H1 (cell line): ENCODE measurements at places on chromosomes 2 and 18.
A peak's percentile ranks its signal among the peaks of the same experiment; 100 is the strongest.

DNA sequence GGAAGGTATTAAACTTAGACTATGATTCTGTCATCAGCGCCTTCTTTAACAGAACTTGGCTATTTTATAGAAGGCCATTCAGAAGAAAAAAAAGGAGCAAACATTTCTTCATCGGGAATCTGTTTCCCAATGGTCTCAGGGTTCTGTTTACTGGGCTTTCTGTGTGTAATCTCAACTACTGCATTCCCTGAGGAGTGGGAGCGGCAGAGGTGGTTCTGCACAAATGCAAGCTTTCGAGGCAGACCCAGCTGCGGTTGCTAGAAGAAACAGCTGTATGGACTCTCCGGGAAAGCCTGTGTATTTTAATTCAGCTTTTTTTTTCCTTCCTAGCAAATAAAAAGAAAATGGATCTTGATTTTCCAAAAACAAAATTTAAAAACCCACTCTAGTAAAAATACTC, 250.7 kb downstream of the NAPG start:
- no peak overlapping the region for H3K27ac ChIP-seq
- H3K27me3 ChIP-seq: no peaks in the 10 kb centered on the region
- no peak overlapping the region for H3K4me3 ChIP-seq
- no peaks in the 10 kb centered on the region for H3K36me3 ChIP-seq
- H3K4me1 ChIP-seq: no peaks in the 10 kb centered on the region
- DNase-seq: no peak

DNA sequence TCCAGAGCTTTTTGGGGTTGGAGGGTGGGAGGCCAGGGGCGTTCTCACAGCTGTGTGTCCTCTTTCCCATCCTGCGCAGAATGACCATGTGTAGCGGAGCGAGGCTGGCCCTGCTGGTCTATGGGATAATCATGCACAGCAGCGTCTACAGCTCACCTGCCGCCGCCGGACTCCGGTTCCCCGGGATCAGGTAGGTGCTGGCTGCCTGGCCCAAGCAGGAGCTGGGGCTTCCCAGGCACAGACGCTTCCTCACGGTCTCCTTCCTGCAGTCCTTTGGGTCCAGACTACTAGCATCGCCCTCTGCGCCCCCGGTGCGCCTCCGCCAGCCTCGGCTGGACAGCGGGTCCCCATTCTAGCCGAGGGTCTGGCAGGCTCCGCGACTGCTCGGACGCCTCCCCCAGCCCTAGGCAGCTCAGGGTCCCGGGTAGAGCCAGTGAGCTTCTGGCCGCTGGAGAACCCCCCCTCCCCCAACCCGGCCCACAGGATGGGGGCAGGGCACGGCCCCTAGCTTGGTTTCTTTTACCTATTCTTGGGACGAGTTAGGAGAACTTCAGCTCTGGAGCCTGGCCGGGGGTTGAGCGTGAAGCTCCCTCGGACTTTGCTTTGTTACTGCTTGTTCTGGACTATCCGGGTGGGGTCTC, 756 bp downstream of the ADCYAP1 start:
- no peak for DNase-seq
- no peak overlapping the region for H3K27ac ChIP-seq
- H3K4me3 ChIP-seq: peak overlapping the region; percentile 68
- H3K4me1 ChIP-seq: peaks cover 3% of the 10 kb centered on the region
- H3K27me3 ChIP-seq: peaks cover 96% of the 10 kb centered on the region

DNA sequence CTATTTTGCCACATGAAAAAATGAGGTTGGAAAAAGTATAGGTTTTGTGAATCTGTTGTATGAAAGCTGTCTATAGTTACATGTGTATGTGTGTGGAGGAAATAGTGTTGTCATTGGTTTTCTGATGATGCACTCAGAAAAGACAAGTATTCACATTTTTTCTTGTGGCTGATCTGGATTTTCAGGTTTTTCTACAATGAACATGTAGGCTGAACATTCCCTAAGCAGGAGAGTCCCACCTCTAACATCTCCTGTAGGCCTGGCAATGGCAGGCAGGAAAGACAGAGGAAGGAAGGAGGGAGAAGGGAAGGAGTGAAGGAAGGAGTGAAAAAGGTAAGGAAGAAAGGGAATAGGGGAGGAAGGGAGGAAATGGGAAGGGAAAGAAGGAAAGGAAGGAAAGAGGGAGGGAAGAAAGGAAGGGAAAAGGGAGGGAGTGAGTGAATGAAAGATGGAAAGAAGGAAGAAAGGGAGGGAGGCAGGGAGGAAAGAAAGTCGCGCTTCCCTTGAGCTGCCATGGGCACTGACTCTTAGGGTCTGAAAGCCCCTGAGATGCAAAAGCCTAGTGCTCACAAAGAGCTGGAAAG, 495 bp upstream of the IL36RN start:
- H3K4me1 ChIP-seq: no peaks in the 10 kb centered on the region
- no peaks in the 10 kb centered on the region for H3K27me3 ChIP-seq
- no peak overlapping the region for H3K4me3 ChIP-seq
- no peak overlapping the region for H3K27ac ChIP-seq
- no peaks in the 10 kb centered on the region for H3K36me3 ChIP-seq

DNA sequence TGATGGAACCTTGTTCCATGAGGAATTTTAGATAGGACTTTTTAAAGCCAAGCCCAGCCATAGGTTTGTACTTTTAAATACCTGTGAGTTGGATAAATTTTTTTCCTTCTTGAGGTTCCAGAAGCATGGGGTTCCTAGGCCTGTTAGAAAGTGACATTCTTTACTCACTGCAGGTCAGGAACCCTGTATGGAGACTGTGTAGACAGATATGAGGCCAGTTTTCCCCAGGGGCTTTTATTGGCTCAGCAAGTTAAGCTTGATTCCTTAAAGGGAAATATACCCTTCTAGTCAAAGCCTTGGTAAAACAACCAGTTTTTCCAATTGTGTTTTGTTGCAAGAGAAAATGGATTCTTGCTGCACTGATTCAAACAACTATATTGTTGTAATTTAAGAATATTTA, 38.4 kb upstream of the GMCL1 start:
- no peaks in the 10 kb centered on the region for H3K27me3 ChIP-seq
- DNase-seq: no peak
- 0 out of 2 replicates have a peak, but pooled peaks cover 7% of the 10 kb centered on the region for H3K4me1 ChIP-seq
- no peaks in the 10 kb centered on the region for H3K36me3 ChIP-seq

- no peaks in the 10 kb centered on the region for H3K27me3 ChIP-seq
- no peak overlapping the region for H3K4me3 ChIP-seq
- H3K4me1 ChIP-seq: no peaks in the 10 kb centered on the region
- DNase-seq: no peak
- H3K36me3 ChIP-seq: no peaks in the 10 kb centered on the region
Measured at GRCh38 chr2:70531419-70532086, 22.1 kb downstream of the TGFA start.

- no peaks in the 10 kb centered on the region for H3K4me1 ChIP-seq
- H3K36me3 ChIP-seq: no peaks in the 10 kb centered on the region
- H3K27me3 ChIP-seq: no peaks in the 10 kb centered on the region
- no peak overlapping the region for H3K4me3 ChIP-seq
Measured at GRCh38 chr18:64103986-64104385, 44.9 kb downstream of the LINC00305 start.

DNA sequence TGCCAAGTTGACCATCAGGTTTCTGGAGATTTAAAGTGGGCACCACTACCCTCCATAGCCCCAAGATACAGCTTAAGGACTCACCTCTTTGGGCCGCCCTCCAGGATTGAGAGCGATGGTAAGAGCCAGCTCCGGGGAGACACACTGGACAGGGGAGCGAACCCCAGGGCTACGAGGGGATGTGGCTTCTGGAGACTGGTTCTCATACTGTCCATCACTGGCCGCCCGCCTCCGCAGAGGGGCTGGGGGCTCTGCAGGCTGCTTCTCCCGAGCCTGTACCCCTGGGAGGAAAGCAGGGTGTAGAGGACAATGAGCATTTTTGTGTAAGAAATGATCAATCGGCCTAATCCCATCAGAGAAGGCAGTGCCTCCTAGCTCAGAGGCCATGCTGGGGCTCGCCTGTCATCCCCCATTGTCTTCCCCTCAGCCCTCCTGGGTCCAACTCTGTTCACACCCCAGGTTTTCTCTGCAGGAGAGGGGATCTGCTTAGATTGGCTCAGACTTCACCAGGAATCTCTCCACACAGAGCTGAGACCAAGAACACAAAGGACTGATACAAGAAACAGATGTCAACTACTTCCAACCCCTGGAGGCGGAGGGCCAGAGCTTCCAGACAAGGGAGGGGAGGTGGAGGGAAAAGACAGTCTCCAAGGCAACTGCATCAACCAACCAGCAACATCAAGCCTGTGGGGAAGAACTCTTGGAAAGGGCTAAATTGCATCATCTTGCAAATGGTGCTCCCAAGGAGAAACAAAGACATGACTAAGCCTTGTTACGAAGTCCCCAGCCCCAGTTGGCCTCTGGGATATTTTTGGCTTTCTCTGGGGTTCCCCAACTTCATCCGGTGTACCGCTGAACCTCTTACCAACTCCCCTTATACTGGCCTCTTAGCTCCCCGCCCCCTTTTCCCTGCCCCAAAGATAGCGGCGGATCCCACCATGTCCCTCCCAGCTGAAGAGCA, 166.6 kb downstream of the TNS1 start:
- H3K4me3 ChIP-seq: no peak overlapping the region
- no peaks in the 10 kb centered on the region for H3K36me3 ChIP-seq
- no peaks in the 10 kb centered on the region for H3K27me3 ChIP-seq
- no peak for DNase-seq

GRCh38 chr2:174572556-174572955, 25.0 kb downstream of the WIPF1 start:
- no peak overlapping the region for H3K27ac ChIP-seq
- no peak for DNase-seq
- H3K4me3 ChIP-seq: no peak overlapping the region
- H3K36me3 ChIP-seq: no peaks in the 10 kb centered on the region
- no peaks in the 10 kb centered on the region for H3K27me3 ChIP-seq

DNA sequence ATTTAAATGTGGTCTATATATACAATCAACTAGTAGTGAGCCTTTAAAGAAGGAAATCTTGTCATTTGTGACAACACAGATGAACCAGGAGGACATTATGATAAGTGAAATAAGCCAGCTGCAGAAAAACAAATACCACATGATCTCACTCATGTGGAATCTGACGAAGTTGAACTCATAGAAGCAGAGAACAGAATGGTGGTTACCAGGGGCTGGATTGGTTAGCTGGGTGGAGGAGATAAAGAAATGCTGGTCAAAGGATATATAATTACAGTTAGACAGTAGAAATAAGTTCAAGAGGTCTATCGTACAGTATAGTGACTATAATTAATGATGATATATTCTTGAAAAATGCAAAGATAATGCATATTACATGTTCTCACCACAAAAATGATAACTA, 267.9 kb downstream of the FBXO15 start:
- no peak overlapping the region for H3K4me3 ChIP-seq
- no peak for DNase-seq
- H3K27ac ChIP-seq: no peak overlapping the region
- H3K36me3 ChIP-seq: no peaks in the 10 kb centered on the region
- H3K27me3 ChIP-seq: no peaks in the 10 kb centered on the region

DNA sequence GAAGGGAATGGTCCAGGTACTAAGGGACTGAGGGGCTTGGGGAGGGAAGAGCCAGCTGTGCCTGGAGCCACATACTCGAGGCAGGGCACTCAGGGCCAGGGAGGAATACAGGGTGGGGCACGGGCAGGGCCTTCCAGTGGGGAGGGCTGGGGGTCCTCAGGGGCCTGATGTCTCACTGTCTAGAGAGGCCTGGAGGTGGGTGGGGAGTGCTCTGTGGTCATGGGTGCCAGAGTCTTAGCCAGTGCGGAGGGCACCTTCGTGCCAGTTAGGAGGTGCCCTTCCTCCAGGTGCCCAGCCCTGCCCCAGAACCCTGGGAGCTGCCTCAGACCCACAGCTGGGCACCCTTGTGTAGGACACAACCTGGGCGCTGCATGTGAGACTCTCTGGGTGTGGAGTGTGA, 81.2 kb downstream of the SMAD7 start:
- no peak overlapping the region for H3K27ac ChIP-seq
- DNase-seq: no peak
- H3K36me3 ChIP-seq: no peaks in the 10 kb centered on the region
- H3K4me1 ChIP-seq: no peaks in the 10 kb centered on the region
- H3K27me3 ChIP-seq: no peaks in the 10 kb centered on the region

GRCh38 chr2:241456546-241456945, 51.8 kb downstream of the STK25 start:
- H3K27ac ChIP-seq: no peak overlapping the region
- no peaks in the 10 kb centered on the region; the same call in 1 of the 2 replicates for H3K27me3 ChIP-seq
- DNase-seq: no peak
- no peak overlapping the region for H3K4me3 ChIP-seq

DNA sequence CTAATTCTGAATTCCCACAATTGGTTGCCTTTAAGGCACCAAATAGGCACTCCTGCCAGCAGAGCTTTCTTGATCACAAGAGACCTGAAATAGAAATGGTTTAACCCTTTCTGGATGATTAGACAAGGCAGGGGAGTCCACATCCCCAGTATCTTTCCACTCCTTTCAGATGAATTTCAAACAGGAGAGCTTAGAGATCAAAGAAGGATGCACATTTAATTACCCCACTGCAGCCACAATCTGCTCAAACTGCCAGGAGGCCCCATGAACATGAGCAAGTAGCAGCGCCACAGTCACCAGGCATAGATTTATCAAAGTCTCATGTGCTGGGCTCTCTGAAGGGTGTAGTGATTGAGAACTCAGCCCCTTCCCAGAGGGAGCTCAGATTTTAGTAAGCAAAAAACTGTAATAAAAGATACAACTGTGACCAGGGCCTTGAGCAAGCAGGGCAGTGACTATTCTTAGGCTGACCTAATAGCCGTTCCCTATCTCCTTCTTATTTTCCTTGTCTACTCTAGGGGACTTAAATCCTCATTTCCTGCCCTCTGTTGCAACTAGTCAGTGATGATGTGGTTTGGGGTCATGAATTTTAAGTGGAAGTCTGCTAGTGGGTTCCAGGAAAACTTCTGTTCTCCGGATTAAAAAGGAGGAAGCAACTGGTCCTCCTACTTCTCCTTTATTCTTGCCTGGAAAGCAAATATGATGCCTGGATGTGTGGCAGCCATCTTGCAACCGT, 53.7 kb downstream of the SLC4A3 start:
- peaks cover 4% of the 10 kb centered on the region for H3K4me1 ChIP-seq
- H3K4me3 ChIP-seq: no peak overlapping the region
- H3K36me3 ChIP-seq: no peaks in the 10 kb centered on the region
- DNase-seq: no peak
- no peak overlapping the region for H3K27ac ChIP-seq

DNA sequence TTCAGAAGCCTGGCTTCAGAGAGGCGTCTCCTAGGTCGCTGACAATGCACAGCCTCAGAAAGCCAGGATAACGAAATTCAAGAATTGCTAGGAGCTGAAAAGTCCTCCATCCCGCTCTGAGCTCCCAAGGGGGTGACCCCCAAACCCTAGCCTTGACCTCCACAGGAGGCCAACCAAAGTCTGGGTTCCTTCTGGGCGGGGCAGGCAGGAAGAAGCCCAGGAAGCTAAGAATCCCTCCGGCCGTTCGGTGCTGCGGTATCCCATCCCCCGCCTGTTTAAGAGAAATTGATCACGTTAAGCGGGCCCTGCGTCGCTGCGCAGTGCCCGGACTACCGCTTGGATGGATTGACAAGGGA, 2.5 kb upstream of the OSR1 start:
- no peak overlapping the region for H3K27ac ChIP-seq
- H3K4me3 ChIP-seq: peak overlapping the region; percentile 24; the same call in 1 of the 2 replicates
- no peaks in the 10 kb centered on the region for H3K36me3 ChIP-seq
